NCI-H2171 (cell line): ENCODE measurements at places on chromosomes 1 and 21.

DNA sequence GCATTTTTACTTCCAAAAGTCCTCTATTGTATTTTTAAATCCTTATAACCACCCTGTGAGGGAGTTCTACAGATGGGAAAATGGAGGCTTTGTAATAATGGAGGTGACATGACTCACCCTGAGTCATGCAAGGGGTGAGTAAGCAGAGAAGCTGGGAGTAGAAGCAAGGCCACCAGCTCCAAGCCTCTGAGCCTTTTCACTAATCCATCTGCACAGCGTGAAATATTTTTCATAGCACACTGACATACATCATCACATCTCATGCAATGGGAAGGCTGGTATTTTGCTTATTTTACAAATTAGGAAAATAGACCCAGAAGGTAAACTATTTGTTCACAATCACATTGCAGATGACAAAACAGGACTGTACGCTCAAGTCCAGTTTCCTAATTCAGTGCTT is 96.9 kb downstream of the KCNH1 start:
- no peak for DNase-seq

- DNase-seq, result peak; percentile 35
Observed at GRCh38 chr1:235866205-235866912, at the start of gene LYST. TSS of gene LYST (minus strand) at chr1:235866906. CDS start at chr1:235830417, 36,489 bp downstream.

GRCh38 chr1:196516373-196516772 is 91.9 kb downstream of the KCNT2 start:
- DNase-seq, result no peak

DNA sequence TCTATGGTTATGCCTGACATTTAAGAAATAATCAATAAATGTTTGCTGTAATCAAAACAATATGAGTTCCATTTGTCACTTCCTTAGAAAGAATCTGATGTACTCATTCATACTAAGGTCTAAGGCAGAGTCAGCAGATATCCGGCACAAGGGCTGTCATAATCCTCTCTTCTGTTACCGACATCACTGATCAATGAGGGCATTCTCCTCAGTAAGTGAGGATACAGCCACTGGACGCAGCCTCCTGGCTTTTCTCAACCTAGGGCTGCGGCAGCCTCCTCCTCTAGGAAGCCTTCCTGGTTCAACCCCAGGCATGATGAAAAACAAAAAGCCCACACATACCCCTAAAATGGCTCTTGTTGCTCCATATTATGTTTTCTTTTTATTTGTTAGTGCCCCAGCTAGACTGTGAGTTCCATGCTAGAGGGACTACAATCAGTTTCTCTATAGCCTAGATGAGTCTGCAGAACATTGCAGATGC is 40.7 kb upstream of the TENT5C start:
- no peak for DNase-seq

GRCh38 chr1:230641346-230641745 is 935 bp upstream of the COG2 start:
- DNase-seq, result no peak

GRCh38 chr1:180946056-180946455 is 33.4 kb downstream of the KIAA1614 start:
- DNase-seq, result no peak

DNA sequence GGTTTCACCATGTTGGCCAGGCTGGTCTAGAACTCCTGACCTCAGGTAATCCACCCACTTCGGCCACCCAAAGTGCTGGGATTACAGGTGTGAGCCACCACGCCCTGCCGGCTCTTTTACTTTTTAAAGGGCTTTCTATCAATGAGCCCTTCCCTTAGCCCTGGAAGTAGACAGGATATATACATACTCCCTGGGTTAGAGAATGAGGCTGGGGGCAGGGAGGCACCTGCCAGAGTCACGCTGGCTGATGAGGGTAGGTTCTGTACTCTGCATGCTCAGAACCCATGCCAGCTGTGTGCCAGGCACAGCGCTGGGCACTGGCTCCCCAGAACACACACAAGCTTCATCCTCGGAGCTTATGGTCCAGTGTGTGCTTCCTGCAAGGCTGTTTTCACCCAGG is 113.6 kb upstream of the IPO9 start:
- no peak for DNase-seq

DNA sequence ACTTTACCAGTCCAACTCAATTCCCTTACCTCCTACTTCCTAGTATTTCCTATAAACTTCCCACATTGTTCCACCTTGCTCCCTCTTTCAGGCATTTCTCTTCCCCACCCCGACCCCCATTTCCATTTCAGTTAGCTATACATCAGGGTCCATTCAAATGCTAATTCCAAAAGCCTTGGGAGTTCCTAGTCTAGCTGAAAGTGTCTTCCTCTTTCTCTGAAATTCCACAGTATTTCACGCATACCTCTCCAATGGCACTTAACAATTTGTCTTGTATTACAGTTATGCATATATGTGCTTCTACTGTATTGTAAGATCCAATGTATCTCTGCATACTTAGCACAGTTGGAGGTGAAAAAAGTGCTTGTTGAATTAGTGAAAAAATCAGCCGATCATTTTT is 94.9 kb downstream of the ZNF644 start:
- no peak for DNase-seq

DNA sequence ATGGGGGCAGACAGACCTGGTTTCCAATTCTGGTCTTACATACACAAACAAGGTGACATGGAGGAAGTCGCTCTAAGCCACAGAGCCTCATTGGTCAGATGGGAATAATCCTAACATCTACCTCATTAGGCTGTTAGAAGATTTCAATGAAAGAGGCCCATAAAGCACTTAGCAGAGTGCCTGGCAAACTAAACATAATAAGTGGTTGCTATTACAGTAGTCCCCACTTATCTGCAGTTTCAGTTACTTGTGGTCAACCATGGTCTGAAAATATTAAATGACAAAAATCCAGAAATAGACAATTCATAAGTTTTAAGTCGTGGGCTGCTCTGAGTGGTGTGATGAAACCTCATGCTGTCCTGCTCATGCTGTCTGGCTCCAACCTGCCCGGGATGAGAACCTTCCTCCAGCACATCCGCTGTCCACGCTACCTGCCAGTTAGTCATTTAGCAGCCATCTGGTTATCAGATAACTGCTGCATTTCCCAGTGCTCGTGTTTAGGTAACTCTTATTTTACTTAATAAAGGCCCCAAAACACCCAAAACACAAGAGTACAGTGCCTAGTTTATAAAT is 112.3 kb downstream of the DDX20 start:
- no peak for DNase-seq

DNA sequence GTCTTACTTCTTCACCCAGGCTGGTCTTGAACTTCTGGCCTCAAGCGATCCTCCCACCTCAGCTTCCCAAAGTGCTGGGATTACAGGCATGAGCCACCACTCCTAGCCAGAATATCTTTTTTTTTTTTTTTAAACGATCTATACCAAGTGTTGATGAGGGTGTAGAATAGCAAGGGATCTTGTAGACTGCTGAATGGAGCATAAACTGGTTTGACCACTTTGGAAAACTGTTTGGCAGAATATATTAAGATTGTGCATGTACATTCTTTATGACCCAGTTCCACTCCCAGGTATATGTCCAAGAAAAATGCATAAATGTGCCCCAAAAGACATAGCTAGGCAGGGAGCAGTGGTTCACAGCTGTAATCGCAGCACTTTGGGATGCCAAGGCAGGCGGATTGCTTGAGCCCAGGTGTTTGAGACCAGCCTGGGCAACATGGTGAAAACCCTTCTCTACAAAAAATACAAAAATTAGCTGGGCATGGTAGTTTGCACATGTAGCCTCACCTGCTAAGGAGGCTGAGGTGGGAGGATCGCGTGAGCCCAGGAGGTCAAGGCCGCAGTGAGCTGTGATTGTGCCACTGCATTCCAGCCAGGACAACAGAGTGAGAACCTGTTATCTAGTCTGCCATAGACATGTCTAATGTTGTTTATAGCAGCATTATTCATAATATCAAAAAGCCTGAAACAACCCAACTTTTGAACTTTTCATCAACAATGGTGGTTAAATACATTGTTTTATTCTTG is 184.0 kb downstream of the VPS13D start:
- no peak for DNase-seq

GRCh38 chr1:29875557-29876028 is 639.3 kb downstream of the PTPRU start:
- DNase-seq, result no peak

DNA sequence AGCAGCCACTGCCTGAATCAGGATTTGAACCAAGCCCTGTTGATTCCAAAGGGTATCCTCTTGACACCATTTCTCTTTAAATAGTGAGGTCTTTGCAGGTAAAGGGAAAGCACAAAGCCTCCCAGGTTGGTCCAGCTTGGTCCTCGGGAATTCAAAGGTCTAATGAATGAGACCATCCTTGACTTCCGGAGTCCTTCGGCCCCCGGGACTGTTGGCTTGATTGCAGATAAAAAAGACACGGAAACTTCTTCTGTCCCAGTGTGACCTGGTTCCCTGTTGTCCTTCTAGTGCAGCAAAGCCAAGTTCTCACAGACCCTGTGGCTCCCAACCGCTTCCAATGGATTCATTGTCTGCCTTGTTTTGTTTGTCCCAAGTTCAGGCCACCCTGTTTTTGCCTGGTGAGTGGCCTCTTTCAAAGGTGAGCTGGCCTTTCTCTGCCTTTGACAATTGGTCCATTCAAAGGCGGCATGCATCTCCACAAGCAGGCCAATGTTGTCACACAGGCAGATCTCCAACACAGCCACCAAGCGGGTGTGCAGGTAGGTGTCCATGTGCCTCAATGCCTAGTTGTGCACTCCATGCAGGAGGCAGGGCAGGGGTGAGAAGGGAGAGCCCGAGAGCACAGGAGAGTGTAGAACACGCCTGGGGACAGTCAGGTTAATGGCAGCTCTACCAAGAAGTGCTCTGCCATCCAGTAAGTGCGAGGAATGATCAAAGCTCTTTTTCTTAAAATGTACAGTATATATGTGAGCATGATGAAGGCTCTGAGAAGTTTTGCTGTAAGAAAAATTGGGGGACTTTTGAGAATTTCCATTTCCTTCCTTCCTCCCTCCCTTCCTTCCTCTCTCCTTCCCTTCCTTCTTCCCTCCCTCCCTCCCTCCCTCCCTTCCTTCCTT is 82.1 kb upstream of the ZBTB40 start:
- no peak for DNase-seq

DNA sequence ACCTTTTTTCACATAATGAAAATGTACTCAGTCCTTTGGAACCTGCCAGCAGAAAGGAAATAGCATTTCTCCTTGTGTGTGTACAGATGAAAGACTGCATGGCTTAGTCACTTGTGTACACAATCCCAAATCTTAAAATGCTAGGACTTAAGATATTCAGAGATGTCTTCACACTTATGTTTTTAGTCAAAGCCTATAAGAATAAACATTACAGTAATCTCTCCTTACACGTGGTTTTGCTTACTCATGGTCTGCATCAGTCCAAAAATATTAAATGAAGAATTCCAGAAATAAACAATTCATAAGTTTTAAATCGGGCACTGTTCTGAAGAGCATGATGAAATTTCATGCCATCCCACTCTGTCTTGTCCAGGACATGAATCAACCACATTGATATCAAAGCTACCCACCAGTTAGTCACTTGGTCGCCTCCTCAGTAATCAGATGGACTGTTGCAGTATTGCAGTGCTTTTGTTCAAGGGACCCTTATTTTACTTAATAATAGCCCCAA is 75.7 kb upstream of the RRP15 start:
- DNase-seq, result no peak

GRCh38 chr1:222818171-222818570 is 3.3 kb downstream of the DISP1 start:
- no peak for DNase-seq

GRCh38 chr1:205451759-205452164 is 4.1 kb downstream of the BLACAT1 start:
- no peak for DNase-seq

GRCh38 chr1:178367151-178367550 is 129.6 kb downstream of the CLEC20A start:
- no peak for DNase-seq

GRCh38 chr1:203177036-203177405 is 1.4 kb upstream of the MYBPH start:
- DNase-seq, result no peak

DNA sequence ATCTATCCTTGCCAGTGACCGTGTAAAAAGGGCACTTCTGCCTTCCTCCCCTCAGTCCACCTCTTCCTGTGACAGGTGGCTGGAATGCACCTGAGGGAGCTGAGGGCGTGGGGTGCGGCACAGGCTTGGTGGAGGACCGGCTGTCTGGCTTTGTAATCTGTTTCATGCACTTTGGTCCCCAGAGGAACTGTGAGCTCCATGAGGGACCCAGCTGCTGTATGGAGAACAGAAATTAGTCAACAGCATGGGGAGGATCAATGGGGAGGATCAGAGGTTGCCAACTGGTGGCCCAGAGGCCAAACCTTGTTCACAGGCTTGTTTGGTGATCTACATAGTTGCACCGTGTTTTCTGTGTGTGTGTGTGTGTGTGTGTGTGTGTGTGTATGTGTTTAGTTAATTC is 19.0 kb upstream of the LUZP1 start:
- peak; percentile 83 for DNase-seq

- DNase-seq, result no peak
Observed at GRCh38 chr1:16006010-16006409, 2.0 kb downstream of the SRARP start.

DNA sequence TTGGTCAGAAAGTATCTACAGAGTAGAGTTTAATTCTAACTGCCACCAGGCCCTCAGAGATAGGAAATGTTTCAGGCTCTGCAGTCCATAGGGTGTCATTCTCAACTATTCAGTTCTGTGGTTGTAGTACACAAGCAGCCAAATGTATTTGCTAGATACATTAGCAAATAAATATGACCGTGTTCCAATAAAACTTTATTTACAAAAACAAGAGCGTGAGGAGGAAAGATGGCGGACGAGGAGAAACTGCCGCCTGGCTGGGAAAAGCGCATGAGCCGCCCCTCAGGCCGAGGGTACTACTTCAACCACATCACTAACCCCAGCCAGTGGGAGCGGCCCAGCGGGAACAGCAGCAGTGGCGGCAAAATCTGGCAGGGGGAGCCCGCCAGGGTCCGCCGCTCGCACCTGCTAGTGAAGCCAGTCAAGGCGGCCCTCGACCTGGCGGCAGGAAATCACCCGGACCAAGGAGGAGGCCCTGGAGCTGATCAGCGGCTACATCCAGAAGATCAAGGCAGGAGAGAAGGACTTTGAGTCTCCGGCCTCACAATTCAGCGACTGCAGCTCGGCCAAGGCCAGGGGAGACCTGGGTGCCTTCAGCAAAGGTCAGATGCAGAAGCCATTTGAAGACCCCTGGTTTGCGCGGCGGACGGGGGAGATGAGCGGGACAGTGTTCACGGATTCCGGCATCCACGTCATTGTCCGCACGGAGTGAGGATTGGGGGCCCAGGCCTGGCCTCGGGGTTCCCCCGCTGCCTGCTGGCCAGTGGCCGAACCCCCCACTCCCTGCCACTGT is 286.1 kb downstream of the LRRC40 start:
- no peak for DNase-seq

GRCh38 chr1:59879574-59879973 is 47.0 kb downstream of the CYP2J2 start:
- DNase-seq, result peak; percentile 66

- DNase-seq, result peak; percentile 31
Observed at GRCh38 chr1:211517006-211517405, 25.0 kb upstream of the RD3 start.
